ENCODE measurements at places on chromosomes 7 and 10.

DNA sequence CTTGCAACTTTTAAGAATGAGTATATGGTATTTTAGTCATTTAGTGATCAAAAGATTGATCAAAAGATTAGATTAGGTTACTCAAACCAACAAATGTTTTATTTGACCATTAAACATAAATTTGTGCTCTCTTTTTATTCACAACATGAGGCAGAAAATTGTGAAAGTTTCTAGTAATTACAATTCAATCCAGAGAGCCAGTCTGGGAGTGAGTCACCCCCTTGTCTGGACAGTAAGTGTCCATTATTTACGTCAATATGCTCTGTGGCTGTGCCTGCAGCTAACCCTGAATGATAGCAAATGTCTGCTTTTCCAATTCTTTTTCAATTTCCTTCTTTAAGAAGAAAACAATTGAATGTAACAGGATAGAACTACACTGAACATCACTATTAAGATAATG is 27.9 kb downstream of the GNG11 start:
- DNase-seq, result no peak

DNA sequence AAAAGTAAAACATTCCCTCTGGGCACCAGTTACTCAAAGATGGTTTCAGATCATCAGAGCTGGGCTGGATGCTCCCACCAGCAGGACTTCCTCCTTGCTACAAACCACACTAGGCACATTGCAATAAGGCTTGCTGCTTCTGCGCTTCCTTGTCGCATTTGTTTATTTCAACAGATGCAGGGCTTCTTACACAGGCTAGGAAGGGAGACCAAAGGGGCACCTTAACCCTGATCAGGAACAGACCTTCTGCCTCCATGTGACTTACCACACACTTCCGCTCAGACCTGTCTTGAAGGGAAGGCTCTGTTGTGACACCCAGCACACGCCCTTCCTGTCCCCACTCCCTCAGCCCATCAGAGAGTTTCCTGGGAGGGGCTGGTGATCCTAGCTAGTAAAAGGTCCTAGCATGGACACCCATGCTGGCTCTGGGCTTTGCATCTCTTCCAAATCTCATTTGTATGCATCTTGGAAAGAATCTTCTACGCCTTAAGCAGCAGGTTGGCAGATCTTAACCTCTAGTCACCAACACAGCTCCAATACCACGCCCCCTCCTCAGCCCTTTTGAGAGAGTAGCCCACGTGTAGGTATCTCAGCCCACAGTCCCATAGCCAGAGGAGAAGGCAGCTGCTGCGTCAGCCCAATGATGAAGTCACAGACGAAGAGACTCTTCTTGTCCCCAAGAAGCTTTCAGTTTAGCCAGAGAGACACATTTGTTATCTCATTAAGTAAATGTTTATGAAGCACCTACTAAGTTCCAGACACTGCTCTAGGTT is 47.1 kb upstream of the SVIL start:
- no peak for DNase-seq

DNA sequence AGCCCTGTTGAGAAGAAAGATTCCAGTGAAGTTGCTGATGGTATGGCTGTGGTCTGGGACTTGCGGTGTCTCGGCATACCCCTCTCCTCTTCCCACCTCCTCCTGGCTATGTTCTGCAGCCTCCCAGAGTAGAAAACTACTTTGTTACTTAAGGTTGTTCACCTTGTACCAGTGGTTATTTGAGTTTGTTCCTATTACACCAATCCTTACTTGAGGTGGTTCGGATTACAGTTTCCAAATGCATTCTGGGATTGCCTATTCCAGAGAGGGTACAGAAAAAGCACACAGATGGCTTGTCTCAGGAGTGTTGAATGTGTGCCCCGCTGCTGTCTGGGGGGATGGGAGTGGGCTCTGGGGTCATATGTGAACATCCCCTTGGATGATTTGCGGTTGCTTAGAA is 6.8 kb upstream of the ZNF783 start:
- no peak for DNase-seq

GRCh38 chr10:29784175-29784773 is 149.5 kb upstream of the SVIL start:
- no peak for DNase-seq

- no peak for DNase-seq
These were observed 74.1 kb downstream of the FAM53B start for GRCh38 chr10:124669824-124670654.

- DNase-seq, result no peak
These were observed 1120.0 kb downstream of the SORCS1 start for GRCh38 chr10:106044503-106044902.

DNA sequence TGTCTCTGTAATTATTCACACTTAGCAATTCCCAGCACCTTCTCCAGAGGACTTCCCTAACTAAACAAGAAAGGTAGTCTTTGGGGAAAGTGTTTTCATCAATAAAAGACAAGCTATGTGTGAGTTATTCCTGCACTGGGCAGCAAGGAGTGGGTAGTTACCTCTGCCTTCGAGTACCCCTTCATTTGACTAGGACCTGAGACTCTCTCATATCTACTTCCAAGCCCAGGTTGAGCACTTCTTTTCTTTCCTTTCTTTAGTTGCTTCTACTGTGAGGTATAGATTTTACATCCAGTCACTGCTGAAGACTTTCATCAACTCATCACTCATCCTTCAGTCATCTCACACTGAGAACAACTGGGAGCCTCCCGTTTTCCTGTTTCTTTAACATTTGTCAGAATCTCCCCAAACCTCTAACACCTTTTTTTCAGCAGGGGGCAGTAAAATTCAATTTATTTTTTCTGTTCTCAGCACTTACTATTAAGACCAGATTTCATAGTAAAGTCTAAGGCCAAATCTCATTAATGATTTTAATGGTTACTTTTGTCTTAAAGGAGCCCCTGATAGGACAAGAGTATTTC is 80.1 kb upstream of the PRSS1 start:
- peak; percentile 15 for DNase-seq

DNA sequence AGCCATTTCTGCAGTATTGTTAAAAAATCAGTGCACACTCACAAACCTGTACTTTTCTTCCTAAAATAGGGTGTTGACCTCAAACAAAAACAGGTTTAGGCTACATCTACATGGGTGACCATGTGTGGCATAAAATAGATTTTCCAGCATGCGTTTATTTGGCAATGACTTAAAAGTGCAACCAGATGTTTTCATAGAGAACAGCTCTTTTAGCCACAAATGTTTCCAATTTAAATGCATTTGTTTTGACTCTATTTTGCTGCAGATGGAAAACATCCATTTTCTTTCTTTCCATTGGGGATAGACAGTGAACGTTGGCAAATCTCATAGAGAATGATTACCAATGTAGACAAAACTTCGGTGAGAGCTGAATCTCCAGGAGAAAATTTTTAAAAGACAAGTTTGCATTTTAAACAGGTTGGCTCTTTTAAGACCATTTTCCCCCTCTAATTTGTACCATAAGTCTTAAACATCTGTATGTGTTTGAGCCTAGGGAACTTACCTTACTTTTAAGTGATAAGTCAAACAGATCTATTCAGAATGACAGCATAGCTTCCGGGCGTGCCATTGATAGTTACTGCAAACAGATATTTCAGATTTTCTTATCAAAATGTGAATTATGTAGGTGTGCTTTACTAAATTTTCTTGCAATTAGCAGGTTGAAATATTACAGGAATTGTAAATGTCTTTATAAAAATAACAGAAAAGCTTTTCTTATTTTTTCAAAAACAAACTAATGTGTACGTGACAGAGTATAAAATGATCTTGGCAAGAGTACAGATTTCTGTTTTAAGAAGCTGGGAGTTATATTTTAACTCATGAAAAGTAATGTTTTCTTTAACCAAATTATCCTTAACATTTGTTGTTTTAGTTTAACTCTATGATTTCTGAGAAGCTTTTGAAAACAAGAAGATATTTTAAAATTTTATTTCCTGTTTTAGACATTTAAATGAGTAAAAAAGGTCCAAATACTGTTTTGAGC is 144.9 kb downstream of the HGF start:
- DNase-seq, result no peak

DNA sequence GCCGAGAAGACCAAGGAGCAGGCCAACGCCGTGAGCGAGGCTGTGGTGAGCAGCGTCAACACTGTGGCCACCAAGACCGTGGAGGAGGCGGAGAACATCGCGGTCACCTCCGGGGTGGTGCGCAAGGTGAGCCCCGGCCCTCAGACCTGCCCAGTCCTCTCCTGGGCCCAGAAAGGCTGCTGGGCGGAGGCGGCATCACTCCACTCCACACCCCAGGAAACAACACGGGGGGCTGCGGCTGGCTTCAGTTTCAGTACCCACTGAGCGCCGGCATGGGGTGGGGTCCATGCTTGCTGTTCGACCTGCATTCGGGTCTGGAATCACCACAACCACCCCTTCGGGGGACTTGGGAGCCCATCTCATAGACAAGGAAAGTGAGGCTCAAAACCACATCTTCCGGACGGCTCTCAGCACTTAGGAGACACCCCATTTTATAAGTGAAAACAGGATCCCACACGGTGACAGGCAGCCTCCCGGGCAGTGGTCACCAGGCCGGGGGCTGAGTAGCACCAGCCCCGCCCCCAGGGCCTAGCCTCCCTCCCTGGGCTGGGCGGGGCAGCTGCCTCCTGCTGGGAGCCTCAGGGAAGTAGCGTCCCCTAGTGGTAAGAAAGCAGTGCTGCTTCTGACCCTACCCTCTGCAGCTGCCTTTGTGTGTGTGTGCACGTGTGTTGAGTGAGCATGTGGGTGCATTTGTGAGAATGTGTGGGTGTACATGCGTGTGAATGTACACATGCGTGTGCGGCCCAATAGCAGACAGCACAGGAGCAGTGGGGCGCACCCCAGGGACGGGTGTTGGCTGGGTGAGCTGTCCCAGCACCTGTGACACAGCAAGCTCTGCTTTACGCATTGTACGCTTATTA is 1.8 kb downstream of the SNCG start:
- peak; percentile 24 for DNase-seq

DNA sequence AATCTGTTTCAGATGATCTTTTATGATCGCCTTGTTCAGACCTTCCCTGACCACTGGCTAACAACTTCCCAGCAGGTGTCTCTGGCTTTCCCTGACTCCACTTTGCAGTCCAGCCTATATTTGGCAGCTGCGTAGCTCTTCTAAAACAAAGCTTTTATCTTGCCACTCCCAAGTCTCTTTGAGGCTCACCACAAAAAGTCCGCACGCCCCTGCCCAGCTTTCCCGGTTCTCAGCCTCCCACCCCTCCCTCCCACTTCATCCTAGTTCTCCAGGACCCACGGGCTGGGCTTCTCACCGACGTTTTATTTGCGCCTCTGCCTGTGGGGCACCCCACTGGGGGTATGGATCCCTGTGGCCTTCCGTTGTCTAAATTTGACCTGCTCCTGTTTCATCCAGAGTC is 58.9 kb upstream of the USP6NL start:
- DNase-seq, result no peak

- DNase-seq, result no peak
These were observed 60.5 kb downstream of the HK1 start for GRCh38 chr10:69338547-69339450.

DNA sequence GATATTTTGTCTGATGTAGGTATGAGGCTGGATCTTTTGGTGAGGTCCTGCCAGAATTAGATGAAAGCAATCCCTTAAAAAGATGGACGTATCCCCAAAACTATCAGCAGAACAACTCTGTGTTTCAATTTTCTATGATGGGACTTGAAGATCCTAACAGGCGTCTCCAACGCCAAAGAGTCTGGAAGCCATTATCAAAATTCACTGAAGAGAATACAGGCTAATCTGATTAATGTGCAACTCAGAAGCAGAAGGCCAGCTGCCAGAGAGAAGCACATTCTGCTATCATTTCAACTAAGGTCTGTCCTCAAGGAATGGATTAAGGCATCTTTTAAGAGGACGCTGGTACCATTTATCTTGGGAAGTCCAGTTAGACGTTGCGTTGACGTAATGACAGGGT is 119.7 kb downstream of the FGFR2 start:
- no peak for DNase-seq

DNA sequence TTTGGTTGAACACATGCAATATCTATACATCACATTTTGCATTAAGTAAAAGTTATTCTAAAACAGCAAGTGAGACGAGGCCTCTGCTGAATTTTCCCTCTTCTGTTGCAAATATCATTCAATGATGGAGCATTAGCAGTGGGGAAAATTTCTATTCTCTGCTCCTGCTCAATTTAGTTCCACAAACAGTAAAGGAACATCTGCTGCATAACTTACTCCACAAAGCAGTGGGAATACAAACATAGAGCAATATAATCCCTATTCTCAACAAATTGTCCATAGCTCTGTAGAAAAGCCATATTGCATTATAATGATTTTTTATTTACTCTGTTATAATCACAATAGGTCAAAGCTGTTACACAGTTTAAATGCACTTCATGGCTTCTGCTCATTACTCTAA is 5.9 kb downstream of the AGR3 start:
- DNase-seq, result no peak

DNA sequence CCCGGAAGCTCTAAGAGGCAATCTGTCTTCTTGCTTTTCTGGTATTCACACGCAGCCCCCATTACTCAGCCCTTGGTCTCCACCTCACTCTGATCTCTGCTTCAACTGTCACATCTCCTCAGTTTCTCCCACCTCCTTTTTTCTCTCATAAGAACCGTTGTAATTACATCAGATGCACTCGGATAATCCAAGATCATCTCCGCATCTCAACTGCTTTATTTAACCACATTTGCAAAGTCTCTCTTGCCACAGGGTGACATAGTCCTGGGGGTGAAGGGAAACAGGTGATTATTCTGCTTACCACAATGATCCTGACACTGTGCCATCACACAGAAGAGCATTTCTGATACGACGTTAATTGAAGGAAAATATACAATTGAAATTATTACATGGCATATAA is 79.9 kb downstream of the HACD1 start:
- no peak for DNase-seq

- no peak for DNase-seq
These were observed 55.5 kb downstream of the KDM7A start for GRCh38 chr7:140121326-140121725.

DNA sequence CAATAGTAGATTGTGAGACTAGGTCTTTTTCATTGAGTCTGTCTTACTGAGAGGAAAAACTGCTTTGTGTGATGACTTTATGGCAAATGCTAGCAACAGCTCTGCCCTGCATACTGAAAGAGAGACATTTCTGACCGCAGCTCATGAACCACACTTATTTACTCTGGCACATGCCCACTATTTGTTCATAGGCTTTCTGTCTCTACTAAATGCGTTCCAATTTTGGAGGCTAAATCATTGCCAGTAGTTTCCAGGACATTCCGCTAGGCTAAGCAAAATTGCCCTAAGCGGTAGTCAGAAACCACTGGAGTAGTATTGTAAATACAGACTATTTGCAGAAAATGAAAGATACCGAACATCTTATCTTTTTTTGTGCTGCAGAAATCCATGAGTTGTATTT is 55.6 kb upstream of the DLX6 start:
- DNase-seq, result no peak

GRCh38 chr10:100535338-100535714 is 417 bp upstream of the HIF1AN start:
- no peak for DNase-seq

GRCh38 chr10:74394416-74394969 is 243.5 kb downstream of the ADK start:
- DNase-seq, result no peak

- no peak for DNase-seq
These were observed 83.4 kb upstream of the SEMA3E start for GRCh38 chr7:83732305-83732704.

DNA sequence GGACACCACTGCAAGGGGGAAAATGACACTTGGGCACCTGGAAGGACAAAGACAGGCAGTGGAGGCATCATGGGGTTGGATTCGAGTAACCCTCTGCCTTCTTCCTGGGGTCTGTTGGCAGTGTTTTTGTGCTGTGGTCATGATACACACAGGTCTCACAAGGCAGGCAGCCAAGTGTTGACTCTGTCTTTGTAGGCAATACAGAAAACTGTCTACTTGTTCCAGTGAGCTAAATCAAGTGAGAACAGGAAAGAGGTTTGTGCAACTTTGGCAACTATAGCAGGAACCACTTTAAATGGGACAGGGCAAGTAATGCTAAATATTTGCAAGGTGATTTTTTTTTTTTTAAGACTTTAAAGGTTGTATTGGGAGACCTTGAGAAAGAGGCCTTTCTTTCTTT is 578.6 kb upstream of the GALNT17 start:
- no peak for DNase-seq

Measured in T-helper 2 cell (primary cell).